NCI-H146 (cell line): ENCODE measurements at places on chromosomes 5 and 9.

GRCh38 chr5:96881511-96882115 lies 5.3 kb downstream of the ERAP2 start:
- DNase-seq = no peak

DNA sequence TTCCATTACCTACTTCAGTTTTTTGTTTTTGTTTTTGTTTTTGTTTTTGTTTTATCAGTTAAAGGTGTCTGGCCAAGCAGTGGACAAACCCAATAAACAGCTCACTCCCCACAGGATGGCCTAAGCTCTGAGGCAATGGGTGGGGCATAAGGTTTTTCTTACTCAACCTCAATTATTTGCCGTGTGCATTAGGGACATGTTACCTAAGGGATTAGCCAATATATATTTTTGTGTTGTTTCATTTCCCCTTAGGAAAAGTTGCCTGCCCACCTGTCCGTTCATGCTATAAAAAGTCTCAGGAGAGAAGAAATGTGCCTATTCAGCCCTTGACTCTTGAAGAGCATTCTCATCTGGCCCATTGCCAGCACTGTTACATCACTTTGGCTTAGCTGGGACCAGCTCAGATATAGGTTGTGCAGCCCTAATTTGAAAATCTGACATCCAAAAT lies 7.3 kb downstream of the SH3RF2 start:
- no peak for DNase-seq

- DNase-seq = no peak
These were observed 75.8 kb downstream of the F2RL2 start for GRCh38 chr5:76547242-76547890.

DNA sequence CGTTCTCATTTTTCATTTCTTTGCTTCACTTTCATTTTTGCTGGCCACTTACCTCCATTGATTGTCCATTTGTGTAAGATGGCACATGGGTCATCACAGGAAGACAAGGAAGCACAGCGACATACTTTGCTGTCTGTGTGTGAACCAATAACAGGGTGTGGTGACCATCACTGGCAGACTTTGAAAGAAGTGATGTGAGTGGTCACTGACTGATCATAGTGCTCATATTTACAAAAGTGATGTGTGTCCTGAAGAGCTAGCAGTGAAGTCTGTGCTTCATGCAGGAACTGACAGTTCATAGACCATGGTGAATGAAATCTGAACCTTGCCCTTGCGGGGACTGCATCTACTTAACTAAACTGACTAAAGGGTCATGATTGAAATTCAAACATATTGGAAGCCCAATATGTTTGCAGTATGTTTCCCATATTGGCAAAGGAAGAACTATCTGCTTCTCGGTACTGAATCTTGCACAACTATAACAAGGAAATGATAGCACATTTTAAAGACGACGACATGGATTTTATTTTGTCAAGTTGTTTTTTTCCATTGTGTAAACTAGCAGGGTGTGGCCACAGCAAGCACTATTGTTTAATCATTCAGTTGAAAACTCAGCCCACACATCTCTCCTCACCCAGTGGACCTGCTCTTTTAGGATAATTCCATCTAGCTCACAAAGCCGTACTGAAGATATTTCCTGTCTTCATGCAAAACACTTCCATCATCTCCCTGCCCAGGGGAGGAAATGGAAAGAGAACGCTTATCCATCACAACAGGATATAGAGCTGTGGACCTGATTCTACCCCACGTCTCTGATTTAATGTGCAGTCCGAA lies 232.0 kb upstream of the ANKRD55 start:
- DNase-seq = no peak

DNA sequence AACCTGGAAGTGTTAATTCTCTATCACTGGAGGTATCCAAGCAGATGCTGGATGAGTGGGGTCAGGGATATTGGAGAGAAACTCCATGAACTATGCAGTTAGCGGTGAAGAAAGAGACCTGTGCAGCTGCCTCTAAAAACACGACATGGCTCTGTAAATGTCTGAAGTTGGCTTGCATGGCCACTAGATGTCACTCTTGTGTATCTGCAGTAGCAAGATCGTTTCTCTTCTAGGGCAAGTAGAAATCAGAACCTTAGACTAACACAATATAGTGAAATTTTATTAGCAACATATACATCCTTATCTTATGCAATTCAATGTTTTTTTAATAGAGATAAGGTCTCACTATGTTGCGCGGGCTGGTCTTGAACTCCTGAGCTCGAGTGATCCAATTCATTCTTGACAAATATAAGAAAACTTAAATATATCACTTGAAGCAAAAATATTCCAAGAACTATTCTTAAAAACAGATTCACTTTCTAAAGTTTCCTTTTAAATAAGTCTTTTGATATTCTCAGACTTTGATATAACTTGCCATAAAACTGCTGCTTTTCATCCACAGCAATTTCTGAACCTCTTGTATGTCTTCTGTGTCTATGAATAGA lies 2.9 kb downstream of the OR2S2 start:
- peak; percentile 54 for DNase-seq

DNA sequence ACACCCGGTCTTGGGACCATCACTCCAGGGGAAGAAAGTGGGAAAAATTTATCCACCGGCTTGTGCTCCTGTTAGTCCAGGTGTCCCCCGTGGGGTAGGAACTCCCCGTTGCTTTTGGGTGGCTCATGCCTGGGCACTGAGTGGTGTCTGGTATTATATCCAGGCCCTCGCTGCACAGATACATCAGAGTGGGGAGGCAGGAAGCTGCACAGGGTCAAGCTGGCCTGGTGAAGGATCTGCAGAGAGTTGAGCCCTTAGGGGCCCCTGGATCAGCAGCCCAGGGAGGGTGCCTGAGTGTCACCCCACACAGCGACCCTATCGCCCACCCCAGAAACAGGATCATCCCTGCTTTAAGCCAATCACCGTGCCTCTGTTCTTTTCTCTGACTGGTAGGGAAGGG lies 24.4 kb upstream of the COL5A1 start:
- no peak for DNase-seq

DNA sequence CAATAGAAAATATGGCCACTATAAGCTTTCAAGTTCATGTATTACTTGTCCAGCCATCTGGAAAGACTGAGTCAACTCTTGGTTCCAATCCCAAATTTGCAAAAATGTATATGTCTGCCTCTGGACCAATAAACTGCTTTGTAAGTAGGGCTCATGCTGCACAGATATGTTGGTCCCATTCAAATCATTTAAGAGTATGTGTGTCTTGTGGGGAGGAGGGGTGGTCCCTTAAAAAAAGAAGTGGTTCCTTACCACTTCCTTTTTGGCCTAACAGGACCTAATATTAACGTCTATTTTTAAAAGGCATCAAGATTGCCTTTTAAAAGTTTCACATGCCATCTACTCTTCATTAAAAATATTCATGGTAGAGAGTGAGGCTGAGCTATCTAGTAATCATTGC lies 214.9 kb downstream of the KCTD16 start:
- no peak for DNase-seq

DNA sequence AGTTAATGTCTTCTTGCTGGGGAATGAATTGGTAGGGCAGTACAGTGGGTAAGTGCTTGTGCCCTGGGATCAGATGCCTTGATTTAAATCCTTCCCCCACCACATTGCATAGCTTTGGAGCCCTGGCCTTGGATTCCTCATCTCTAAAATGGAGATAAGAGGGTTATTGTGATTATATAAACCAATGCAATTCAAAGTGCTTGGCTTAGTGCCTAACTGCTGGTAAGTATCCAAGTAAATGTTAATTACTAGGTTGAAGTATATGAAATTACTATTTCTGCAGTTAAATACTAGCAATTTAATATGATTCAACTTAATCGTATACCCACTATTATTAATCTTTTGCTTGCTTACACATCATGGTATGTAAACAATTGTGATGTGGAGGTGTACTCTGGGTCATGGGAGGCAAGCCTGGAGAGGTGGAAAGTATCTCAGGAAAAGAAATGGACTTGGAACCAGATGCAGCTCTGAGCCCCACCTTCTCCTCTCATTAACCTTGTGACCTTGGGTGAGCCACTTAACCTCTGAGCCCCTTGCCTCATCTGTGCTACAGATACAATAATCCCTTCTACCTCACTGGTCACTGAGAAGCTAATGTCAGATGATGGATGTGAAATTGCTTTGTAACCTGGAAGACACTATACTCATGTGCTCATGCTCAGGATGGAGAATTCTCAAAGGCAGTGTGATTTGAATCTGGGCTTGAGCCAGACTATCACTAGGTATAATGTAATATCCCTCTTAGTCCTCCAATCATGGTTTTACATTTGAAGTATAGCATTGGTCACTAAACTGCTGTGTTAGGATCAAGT lies 23.8 kb downstream of the NEUROG1 start:
- no peak for DNase-seq

GRCh38 chr9:72383978-72384709 lies 19.1 kb upstream of the ZFAND5 start:
- no peak for DNase-seq

DNA sequence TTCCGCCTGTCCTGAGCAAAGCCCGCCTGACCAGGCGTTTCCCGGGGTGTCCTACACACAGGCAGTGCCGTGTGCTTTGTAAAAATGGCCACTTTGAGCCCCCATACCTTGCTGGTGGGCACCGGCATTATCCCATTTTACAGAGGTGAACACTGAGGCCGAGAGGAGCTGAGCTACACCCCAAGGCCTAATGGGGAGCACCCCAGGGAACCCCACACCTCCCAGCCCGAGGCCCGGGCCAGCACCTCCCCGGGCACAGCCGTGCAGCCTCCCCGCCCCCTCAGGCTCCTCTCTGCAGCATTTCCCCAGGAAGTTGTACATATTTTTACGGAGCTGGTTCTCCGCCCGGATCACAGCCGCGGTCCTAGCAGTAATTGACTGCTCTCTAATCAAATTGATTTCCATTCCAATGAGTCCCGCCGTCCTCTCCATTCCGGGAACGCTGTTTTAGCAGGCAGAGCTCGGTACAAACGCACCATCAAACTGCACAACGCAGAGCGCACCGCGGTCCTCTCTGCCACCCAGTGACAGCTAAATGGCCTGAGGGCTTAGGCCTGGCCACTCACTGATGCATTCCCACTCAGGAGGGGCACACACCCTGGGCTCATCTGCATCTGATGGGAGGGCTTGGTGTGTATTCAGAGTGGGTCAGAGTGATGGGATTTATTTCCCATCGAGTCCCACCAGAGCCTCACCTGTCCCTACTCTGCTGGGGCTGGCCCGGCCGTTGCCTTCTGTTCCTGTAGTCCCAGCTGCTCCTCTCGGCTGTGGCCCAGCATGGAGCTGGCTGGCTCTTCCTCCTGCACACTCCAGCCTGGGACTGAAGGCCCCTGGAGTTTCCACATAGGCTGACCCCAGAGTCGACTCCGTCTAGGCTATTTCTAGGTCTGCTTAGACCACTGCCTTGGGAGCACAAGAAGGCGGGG lies 36.2 kb upstream of the UBAC1 start:
- no peak for DNase-seq

DNA sequence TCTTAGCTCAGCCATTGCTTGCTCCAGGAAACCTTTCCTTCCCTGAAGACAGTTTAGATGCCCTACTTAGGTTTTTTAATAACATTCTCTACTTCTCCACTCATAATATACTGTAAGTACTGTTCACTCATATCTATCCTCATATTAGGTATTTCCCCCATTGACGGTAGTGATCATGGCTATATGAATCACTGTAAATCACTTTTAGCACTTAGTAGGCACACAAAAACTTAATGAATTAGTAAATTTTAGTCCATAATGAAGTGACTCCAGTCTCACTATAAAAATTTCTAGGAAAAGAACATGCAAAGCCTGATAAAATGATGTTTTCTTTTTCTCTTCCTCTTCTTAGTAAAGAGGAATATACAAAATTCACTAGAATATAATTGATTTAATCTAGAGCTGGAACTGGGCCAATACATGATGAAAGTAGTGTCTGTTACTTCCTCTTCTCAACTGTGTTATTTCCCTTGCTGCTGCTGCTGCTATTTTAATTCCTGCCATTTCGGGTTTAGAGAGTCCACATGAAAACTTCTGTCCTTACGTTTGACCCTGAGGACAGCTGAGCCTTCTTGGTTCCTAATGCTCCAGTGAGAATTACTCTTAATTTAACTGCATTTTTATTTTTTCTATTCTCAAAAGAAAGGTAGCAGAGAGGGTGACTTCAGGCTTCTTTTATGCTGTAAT lies 73.5 kb downstream of the LNPEP start:
- no peak for DNase-seq

DNA sequence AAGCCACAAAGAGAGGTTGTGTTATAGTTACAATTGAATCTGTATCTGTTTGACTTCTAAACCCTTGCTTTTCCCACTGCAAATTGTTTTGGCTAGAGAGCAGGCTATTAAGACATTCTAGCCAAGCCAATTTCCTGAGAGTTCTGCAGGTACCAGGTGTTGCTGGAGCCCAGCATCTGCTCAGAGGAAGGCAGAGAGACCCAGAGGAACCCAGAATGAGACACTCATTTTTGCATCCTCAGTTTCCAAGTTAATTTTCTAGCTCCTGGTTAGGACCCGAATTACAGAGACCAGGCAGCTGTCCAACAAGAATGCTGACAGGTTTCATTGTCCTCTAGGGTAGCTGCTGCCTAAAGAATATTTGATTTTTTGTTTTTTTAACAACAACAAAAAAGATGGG lies 266.2 kb downstream of the TRIM32 start:
- DNase-seq = no peak

GRCh38 chr5:138610918-138611677 lies 35.9 kb upstream of the HSPA9 start:
- DNase-seq = no peak

- DNase-seq = no peak
These were observed 6.3 kb downstream of the UCK1 start for GRCh38 chr9:131524665-131525315.

- no peak for DNase-seq
These were observed 92.9 kb upstream of the SLC30A5 start for GRCh38 chr5:69000949-69001348.

DNA sequence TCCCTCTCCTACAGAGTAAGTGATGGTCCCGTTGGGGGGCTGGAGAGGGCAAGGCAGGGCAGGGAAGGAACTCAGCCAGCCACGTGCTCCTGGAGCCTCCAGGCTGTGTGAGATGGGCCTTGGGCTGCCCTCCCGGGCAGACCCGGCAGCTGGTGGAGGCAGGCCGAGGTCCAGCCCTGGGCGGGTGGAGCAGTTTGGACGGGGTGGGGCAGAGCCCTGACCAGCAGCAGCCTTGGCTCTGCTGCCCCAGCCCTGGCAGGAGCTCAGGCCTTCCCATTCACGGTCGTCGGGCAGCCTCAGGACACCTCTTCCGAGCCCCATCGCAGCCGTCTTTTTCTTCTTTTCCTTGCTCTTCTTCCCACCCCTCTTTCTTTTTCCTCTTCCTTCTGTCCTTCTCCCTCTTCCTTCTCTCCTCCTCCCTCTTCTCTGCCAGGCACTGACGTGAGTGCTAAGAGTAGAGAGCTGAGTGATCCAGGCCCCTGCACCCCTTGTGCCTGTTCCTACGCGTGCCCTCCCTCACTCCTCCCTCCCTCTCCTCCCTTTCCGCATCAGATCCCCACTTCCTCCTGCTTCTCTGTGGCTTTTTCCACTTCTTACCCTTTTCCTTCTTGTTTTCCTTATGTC lies 42.8 kb downstream of the AMBP start:
- DNase-seq = no peak

GRCh38 chr9:24828687-24829086 lies 283.0 kb upstream of the IZUMO3 start:
- no peak for DNase-seq

GRCh38 chr9:125743682-125744428 lies 3.3 kb upstream of the PBX3 start:
- DNase-seq = no peak

GRCh38 chr5:3325201-3325971 lies 270.2 kb upstream of the IRX1 start:
- no peak for DNase-seq

- no peak for DNase-seq
These were observed 57.1 kb upstream of the PPP1R26 start for GRCh38 chr9:135422341-135422944.
